ENCODE measurements at places on chromosomes 16 and 17.

- no peak for DNase-seq
These were observed 36.9 kb downstream of the ZNF207 start for GRCh38 chr17:32386844-32387243.

GRCh38 chr17:82911822-82912221, 72.0 kb upstream of the ZNF750 start:
- no peak for DNase-seq

DNA sequence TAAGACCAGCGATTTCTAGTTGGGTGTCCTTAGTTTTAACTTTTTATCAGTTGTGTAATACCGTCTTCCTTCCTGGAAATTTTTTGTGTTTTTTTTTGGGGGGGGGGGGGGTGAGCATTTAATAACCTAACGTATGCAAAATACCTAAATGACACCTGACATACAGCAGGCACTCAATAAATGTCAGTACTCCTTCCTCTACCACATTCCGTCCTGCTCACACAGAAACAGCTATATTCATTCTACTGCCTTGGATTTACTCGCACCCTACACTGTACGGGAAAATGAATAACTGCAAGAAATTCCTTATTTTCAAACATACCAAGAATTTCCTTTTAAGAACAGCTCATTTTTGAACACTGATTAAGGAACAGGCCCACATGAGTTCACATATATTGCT, 5.3 kb downstream of the XYLT1 start:
- no peak for DNase-seq

- no peak for DNase-seq
These were observed 13.5 kb downstream of the KCTD2 start for GRCh38 chr17:75060434-75061054.

- DNase-seq, result no peak
These were observed 365.7 kb downstream of the NPIPA8 start for GRCh38 chr16:17970816-17971331.

- no peak for DNase-seq
These were observed 291.1 kb upstream of the IRX3 start for GRCh38 chr16:54577651-54578128.

GRCh38 chr16:87076950-87077749, 240.0 kb downstream of the C16orf95 start:
- no peak for DNase-seq

DNA sequence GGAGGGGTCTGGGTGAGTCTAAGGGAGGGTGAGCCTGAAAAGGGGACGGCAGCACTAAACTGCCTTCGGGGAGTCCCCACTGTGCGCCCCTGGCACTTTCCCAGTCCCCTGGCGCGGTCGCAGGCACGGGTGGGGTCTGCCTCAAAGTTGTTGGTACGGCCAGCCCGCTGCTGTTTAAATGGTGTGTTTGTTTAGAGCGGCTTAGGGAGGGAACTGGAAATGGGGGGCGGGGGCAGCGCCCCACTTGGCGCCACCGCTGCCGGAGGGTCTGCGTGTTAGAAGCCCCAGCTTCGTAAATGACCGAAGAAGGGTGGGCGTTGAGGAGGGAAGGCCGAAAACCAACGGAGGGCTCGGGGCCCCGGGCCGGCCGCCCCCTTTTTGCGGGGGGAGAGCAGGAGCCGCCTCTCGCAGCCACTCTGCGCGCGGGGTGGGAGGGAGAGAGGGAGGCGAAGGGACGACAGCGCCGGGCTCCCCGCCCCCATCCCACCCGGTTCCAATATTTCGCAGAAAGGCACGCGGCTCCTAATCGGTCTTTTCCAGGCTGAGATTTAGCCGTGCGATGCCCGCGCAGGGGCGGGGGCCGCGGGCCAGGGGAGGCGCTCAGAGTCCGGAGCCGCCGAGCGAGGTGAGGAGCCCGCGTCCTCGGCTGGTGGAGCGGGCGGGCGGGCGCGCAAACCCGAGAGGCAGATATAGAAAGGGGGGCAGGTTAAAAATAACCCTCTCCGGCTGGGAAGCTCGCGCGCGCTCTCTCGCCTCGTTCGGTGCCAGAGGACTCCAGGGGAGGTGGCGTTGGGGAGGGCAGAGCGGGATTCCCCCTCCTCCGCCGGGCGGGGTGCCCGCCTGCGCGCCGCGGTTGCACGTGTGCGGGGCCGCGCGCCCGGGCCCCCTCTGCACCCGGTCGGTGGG, 54.9 kb downstream of the SREBF1 start:
- peak; percentile 1 for DNase-seq

- DNase-seq, result no peak
These were observed 334.8 kb downstream of the KIF2B start for GRCh38 chr17:54157542-54157941.

Measured in activated effector memory CD4-positive, alpha-beta T cell treated with Interleukin-2 at 50 U/mL for 16 hours (primary cell).